T47D (cell line): ENCODE measurements at places on chromosomes 3 and 15.

- DNase-seq = peak; percentile 33
These were observed at the start of gene CD80 for GRCh38 chr3:119559441-119559963. Gene CD80 (minus strand): TSS chr3:119559614. CDS start chr3:119557728, 1,886 bp downstream.

- DNase-seq = peak; percentile 20
These were observed 4.5 kb upstream of the GSK3B start for GRCh38 chr3:120098710-120099109.

- DNase-seq = no peak
These were observed 20.1 kb upstream of the ANKDD1A start for GRCh38 chr15:64891561-64891960.

DNA sequence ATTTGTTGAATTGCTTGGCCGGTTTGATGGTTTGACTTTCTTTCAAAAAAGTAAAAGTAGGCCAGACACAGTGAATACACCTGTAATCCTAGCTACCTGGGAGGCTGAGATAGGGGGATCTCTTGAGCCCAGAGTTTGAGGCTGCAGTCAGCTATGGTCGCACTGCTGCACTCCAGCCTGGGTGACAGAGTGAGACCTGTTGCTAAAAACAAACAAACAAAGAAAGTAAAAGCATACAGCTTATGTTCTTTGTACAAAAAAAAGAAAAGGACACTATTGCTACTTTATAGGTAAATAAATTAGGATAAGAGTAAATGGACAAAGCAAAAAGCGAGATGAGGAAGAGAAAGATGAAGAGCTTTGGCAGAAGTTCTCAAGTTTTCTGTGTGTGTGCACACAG lies 13.9 kb upstream of the FEZF2 start:
- DNase-seq = no peak

DNA sequence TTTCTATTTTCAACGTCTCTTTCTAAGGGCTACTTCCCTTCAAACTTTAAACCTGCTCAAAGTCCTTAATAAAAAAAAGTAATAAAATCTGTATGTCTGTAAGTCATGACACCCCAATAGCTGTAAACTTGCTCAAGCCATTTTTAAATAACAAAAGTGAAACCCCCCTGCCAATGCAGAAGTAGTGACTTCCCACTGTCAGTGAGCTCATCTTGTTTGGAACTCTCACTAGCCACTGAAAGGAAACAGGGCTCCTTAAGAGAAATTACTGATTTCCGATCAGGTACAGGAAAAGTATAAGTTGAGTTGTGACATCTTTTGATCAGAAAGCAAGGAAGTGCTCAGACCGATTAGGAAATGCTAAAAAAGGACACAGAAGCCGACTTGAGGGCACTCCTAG lies 27.6 kb upstream of the GPR171 start:
- DNase-seq = no peak

GRCh38 chr3:144390786-144391185 lies 419.2 kb downstream of the DIPK2A start:
- DNase-seq = no peak

DNA sequence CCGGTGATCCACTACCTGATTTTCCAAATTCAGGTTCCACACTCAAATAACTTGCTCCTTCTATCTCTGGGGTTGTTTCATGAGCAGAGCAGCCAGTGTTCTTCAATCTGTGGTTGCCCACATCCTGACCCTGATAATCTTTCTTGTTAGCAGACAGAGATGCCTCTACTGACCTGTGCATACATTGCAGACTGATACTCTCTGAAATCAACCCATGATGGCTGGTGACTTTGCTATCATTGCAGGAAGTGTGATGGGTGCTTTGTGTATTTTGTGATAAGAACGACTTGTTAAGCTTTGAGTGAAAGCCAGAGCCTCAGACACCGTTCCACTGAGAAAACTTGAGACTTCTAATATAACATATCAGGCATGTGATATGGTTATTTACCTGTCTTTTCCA lies 39.9 kb downstream of the GATM start:
- DNase-seq = no peak

DNA sequence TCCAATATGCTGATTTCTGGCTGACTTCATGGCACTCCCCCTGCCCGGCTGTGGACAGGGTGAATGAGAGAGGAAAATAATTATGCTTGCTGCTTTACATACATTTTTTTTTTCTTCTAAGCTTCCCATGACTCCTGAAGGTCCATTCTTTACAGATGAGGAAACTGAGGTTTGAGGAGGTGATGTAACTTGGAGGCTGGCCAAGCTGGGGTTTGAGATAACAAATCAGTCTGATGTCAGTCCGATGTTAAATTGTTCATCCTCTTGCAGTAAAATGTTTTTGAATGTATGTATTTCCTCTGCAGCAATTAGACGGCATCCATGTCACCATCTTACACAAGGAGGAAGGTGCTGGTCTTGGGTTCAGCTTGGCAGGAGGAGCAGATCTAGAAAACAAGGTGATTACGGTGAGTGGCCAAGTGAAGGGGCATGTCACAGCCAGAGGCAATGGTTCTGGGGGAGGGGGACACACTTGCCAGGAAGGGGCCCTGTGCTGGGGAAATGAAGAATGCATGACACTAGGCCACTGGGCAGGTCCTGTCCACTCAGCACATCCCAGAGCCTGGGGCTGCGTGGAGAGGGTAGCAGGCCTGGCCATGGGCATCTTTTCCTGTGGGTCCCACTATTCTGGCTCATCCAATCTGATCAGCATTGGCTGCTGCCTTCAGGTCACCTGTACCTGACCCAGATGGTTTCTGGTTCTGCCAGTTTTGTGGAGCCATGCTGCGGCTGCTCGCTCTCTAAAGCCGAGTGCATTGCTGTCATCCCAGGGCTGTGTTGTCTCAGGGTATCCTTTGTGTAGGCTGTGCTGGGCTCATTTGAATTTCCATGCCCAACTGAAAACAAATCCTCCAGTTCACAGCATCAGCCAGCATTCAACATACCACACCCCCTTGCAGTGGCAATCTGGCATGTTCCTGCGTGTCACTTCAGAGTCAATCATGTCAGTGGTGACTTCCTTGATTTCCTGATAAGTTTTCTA lies 20.4 kb downstream of the STARD5 start:
- DNase-seq = no peak

DNA sequence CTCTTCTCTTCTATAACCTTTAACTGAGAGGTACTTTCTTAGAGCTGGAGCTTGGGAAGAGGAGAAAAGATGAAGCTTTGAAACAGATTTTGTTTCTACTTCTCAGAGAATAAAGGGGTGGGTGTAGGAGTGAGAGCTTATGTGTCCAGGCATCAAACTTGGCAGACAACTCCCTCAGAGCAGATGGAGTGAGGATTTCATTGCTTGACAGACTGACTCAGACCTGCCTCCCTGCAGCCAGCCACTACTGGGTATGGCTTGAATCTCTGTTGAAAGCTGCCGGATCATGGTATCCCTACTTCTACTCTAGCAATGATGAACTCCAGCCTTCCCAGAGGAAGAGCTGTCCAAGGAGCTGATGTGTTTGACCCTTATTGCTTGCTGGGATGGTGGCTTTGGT lies 36.7 kb downstream of the SYN2 start:
- DNase-seq = no peak

- no peak for DNase-seq
These were observed 133.5 kb upstream of the SGO1 start for GRCh38 chr3:20319551-20319950.

DNA sequence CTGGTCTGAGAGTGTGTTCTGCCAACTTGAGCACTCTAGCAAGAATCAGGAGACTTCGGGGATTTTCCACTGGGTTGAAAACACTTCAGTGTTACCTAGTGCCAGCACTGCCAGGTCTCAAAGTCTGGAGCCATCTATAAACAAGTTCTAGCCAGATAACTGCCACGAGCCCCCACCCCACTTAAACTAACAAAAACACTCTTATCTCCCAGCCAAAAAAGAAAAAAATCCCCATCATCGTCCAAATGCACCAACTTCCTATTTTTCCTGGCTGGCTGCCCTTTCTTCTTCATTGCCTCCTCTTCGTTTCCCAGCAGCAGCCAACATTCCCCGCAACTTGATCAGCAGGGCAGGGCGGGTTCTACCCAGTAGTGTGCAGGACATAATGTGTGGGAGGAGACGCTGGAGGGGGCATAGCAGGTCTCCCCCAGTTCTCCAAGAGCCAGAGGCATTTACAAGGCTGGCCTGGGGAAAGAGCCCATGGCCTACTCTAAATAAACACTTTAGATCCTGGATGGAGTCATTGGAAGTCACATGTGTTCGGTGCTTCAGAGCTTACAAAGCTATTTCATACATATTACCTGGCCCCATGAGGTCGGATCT lies 29.5 kb downstream of the C2CD4B start:
- DNase-seq = no peak

GRCh38 chr3:88573472-88573871 lies 423.7 kb downstream of the C3orf38 start:
- no peak for DNase-seq

DNA sequence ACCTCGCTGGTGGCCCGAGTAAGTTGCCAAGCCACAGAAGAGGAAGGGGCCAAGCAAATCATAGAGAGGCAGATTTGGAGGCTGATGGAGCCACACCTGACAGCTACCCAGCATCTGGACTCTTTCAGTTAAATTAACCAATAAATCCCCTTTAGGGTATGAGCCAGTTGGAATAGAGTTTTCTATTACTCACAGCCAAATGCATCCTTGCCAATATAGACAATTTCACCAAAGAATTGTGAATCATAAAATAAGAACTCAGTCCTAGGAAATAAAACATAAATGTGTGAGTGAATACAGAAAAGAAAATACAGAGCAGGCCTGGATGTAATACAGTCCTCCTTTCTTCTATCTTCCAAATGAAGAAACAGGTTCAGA lies 161.6 kb upstream of the ANKRD28 start:
- DNase-seq = no peak

DNA sequence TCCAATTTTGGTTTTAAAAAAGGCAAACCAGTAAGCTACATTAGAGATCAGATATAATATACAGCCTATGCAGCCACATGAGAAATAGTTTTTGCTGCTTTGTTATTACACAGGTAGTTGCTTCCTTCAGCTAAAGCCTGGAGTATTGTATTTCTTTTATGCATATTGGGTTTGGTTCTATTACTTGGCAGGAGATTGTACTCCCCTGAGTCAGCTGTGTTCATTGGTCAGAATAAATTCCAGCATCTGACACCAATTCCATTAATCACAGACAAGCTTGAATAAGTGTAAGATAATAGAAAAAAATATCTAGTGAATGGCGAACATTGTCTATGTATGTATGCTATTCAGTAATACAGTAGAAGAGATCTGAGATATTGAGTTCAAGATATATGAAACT lies 26.1 kb upstream of the ZCWPW2 start:
- no peak for DNase-seq

- DNase-seq = no peak
These were observed 550.2 kb downstream of the PYDC2 start for GRCh38 chr3:192011137-192011536.

GRCh38 chr3:178246004-178246403 lies 290.2 kb upstream of the KCNMB2 start:
- DNase-seq = no peak

- no peak for DNase-seq
These were observed 50.9 kb upstream of the BHLHE40 start for GRCh38 chr3:4928277-4928789.

DNA sequence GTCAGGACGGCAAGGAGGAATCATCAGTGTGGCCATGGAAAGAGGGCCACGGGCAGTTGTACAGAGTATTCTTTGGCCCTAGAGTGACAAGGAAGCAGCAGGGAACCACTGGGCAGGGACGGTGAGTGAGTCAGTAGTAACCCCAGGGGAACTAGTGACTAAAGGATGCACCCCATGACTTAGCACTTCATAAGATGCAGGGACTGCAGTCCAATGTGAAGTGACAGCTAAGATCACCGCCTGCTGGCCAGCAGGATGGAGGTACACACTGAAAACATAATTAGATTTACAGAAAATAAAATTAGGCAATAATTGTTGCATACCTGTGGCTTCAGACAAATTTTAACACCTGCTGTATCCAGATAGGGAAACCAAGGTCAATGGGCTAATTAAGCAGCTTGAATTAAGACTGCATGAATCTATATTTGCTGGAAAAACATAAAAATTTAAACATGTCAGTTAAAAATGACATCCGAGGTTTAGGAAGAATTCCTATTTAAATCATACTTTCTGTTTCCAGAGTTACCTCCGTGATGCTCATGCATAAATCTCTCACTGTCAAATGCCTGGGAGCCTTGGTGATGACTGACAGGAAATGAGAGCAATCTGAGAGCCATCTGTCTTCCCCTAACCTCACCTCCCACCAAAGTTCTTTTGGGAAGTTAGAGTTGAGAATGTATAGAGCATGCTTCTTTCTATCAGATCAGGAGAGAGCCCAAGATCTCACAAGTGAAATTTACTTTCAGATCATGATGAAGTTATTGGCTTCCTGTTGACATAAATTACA lies 56.5 kb downstream of the DCLK3 start:
- DNase-seq = peak; percentile 15

GRCh38 chr3:135142530-135142929 lies 347.5 kb downstream of the EPHB1 start:
- DNase-seq = no peak

DNA sequence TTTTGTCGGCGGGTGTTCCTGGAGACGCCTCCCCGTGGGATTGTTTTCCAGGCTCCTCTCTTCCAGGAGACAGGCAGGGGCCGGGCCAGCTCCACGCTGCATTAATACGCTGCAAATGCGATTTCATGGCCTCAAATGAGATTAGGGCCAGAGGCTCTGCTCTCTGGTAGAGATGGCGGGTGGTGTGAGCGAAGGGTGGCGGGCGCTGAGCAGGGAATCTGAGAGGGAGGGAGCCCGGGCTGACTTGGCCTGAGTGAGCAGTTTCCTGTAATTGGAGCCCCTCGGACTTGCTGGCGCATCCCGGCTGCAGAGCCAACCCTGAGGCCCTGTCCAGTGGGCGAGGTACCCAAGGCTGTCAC lies 7.4 kb upstream of the CCDC33 start:
- no peak for DNase-seq
